Glomerular endothelial cell (primary cell): ENCODE measurements at places on chromosomes 6 and 20.
A peak's percentile ranks its signal among the peaks of the same experiment; 100 is the strongest.

DNA sequence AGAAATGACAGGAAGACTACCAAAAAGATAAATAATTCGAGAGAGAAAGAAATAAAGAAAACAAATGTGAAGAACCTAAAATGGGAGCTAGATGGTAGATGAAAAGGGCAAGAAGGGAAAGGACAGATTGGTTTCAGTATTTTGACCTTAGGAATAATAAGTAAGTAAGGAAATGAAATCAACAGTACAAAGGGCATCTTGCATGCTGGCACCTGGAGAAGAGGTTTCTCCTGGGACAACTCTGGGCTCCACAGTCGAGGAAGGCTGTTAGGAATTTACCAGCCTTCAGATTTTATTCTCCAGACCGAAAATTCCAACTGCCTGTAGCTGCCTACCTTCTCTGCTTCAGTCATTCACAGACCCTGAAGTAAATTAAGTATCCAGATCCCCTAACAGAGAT lies 80.5 kb downstream of the SMLR1 start:
- no peak for DNase-seq

GRCh38 chr6:73519926-73520687 lies 725 bp downstream of the EEF1A1 start:
- DNase-seq: no peak

- DNase-seq: peak; percentile 50
Measured at GRCh38 chr20:54345301-54345724, 130.1 kb upstream of the DOK5 start.

DNA sequence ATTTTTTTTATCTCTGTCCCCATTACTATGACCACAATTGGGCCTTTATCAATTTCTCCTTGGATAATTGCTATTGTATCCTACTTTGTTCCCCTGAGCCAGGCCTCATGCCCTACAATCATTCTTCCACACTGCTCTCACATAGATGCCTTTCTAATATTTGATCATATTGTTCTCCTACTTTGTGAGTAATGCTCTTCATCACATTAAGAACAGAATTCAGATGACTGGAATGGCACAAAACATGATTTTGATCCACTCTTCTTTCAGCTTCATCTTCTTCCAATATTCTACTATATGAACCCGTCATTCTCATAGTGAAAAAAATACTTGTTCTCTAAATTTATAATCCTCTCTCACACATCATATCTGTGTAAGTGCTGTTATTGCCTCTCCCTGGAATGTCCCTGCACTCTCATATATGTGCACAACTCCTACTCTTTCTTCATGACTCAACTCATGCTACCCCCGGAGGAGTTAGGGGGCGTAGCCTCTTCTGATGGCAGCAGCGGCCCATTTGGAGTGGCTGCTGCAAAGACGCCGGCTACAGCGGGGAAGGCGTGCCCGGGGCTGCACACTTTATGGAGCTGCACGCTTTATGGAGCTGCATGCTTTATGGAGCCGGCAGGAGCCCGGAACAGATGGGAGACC lies 25.3 kb upstream of the HACE1 start:
- no peak for DNase-seq

DNA sequence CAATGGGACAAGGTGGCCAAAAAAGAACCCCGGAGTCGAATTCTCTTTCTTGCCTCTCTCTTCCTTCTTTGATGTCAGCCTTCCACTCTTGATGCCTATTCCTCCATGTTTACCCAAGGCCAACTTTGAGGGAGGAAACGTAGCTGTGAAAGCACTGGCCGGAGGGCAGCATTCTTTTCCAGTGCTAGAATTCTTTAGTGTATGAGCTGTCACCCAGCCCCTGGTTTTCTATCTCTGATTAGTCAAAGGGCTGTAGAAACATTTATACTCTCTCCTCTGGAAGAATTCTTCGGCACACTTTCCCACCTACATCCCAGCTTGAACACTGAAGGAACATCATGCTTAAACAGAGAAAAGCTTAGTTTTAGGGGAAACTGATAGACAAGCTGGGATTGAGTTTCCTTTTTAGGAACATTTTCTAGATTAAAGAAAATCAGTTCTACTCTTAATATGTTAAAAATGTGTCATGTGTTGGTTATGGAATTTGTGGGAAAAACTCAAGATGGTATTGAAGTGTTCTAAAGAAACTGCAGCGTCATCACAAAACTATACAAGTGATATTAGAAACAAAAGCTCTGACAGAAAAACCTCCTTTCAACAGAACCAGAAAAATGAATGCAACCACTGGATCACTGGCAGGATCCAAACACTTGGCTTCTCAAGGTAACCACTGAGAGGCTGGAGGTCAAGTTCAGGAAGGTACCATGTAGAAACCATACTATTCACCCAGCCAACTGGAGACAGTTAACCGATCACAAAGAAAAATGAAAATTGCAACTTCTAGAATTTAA lies 20.7 kb upstream of the UTRN start:
- DNase-seq: no peak

- DNase-seq: no peak
Measured at GRCh38 chr6:137765059-137765458, 102.0 kb upstream of the TNFAIP3 start.
